ENCODE measurements at places on chromosomes 4 and X.

GRCh38 chrX:46597771-46598170, 24.2 kb downstream of the CHST7 start:
- DNase-seq, result no peak

GRCh38 chr4:111854494-111855087, 290.7 kb upstream of the FAM241A start:
- no peak for DNase-seq

DNA sequence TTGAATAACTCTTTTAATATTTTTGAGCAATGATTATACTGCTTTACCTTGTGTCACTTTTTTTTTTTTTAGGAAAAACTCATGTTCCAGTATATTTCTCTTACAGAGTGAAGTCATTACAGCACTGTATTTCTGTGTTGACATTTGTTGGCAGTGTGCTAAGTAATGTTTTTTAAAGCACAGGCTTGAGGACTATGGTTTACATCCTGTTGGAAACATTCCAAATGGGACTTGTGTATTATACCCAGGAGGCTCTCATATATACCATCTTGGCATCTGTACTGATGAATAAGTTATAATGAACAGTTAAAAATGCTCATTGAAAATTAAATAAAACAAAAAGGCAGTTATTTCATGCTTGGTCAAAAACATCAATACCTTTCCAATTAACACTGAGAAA, 33.8 kb downstream of the CEP44 start:
- DNase-seq, result no peak

DNA sequence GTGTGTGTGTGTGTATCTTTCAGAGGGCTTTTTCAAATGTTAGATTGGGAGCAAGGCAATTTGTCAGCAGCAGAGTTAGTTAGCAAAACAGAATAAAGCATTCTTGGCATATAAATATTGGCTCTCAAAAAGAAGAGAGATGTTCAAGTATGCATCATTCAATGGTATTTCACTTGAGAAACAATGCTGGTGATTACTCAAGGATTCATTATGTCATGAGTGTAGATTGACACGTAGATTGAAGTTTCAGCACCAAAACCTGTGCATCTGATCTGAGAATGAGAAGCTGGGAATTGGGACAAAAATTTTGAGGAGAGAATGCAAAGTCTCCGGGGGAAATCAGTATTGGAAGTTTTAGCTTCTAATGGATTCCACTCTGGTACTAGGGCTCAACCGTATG, 241.4 kb downstream of the FRMPD4 start:
- DNase-seq, result no peak

DNA sequence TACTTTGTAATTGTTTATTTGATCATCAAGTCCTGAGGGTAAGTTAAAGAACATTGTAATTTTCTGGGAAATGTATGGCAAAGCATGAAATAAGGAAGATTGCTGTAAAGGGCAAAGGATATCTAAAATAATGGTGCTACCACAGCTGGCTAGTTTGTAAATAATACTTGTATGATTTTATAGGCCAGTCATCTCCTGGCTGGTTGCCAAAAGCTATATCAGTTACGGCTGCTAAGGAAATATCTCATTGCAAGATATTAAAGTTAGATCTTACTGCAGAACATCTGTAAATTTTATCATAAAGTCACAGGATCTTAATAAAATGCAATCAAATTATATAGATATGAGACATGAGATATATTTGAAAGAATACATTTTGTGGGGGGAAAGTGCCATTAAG, 150.8 kb upstream of the CXCL13 start:
- DNase-seq, result no peak

GRCh38 chr4:88033309-88033708, 25.9 kb downstream of the PKD2 start:
- DNase-seq, result no peak

DNA sequence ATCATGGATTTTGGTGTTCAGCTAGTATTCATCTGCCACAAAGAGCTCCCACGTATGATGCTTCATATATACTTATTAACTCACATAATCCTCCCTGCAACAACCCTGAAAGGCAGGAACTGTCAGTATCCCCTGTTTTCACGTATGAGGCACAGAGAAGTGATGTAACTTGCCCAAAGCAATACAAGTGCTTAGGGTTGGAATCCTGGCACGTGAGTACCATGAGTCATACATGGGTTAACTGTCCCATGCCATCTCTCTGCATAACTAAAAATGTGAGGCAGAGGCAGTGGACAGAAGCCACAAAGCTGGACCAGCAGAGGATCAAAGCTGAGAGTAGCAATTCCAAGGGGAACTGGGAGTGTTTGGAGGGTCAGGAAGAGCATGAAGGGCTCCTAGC, 35.7 kb upstream of the EGFL6 start:
- DNase-seq, result no peak

GRCh38 chrX:39645178-39645895, 452.4 kb downstream of the BCOR start:
- no peak for DNase-seq

DNA sequence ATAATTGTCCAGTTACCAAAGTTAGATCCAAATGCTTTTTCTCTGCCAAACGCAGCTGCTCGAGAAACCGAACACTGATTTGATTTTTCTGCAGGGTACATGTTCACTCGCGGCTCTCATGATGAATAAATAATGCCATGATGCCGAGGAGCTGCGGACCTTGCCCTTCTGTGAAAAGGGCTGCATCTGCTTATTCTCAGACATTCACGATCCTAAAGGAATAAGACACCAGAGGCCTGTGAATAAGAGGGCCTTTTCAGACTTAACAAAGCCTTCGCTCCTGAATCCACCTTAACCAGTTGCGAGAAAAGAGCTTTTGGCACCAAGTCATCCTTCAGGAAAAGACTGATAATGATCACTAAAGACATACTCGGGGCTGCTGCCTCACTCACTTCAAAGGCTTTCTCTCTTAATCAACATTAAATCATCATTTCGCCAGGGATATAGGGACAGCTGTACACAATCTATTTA, 147.5 kb downstream of the FBXO8 start:
- no peak for DNase-seq

DNA sequence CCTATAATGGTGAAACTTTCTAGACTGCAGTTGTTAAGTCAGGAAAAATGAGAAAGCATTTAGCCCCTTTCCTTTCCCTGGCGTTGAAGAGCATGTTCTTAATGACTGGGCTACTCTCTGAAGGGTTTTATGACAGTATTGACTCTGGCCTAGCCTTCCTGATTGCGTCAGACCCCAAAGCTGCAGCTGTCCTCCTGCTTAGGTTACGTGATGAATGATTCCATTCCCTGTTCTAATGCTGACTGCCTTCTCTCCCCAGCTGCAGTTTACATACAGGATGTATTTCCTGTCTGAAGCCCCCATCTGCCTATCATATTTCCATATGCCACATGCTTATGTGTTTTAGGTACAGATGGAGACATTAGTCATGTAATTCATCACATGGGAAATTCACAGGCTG, 105.8 kb upstream of the EGFL6 start:
- no peak for DNase-seq
